ENCODE measurements at places on chromosomes 4 and X.
A peak's percentile ranks its signal among the peaks of the same experiment; 100 is the strongest.

GRCh38 chrX:75989806-75990590 lies 182.9 kb upstream of the PBDC1 start:
- DNase-seq: no peak

DNA sequence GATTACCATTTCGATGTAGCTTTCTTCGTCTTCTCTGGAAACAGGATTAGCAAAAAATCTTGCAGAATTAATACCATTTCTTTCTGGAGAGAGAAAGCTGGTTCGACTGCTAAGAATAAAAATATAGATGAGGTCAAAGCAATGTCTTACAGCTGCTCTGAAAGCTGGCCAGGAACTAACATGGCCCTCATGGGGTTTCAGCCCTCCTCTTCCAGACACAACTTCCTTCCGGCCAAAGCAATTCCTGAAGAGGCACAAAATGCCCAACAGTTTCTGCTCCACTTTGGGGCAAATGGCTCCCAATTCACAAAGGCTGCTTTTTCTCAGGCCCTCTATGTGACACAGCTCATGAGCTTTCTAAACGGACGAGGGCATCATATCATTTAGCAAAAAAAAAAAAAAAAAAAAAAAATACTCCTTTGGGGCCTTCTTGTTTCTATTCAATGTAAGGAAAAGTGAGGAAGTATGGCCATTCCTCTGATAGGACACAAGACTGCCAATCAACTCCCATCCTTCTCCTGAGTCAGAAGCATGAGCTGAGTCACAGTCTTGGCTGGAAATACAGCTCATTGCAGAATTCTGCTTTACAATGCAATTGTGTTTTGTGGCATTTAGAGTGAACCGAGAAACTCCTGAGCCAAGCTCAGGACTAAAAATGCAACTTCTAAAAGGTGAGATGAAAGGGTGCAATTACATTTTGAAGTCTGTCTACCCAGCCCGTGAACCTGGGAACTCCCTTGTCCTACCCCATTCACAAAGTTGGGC lies 42.7 kb upstream of the CTAG2 start:
- peak; percentile 19 for DNase-seq

DNA sequence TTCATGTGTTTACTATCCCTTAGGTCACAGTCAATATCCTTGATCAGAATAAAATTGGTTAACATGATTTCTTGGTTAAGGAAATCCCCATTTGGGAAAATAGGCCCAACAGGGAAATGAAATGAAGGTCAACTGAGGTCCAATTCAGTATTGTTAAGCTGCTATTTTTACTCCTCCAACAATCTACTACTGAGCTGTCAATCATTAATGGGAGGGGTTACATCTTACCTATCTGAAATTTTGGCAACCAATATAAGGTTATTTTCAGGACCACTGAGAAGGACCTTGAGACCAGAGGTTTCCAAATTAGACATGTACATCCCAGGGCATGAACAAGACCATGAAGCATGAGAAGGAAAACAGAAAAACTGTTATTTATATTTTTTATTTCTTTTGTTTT lies 64.2 kb upstream of the ALG13 start:
- DNase-seq: no peak

GRCh38 chr4:105306158-105306781 lies 159.6 kb downstream of the TET2 start:
- DNase-seq: peak; percentile 78
